Thyroid gland (tissue), 4 donors: ENCODE measurements at places on chromosomes 3 and 15.

DNA sequence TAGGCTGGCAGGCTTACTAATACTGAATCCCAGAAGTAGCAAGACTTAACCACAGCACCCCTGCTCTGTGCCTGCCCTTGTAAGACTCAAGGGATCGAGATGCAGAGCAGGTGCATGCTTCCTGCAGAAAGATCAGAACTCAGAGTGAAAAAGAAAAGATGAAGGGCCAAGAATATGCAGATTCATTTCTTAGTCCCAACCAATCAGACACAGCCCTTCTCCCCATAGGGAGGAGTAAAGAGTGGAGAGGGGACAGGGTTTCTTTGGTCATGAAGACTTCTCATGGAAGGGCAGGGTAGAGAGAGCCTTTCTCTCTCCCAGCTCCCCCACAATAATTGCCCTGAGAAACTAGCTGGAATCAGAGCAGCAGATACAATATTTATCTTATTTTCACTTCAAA, 105.6 kb upstream of the MB21D2 start:
- no peak for DNase-seq
- no peak overlapping the region for H3K4me3 ChIP-seq
- H3K36me3 ChIP-seq: no peaks in the 10 kb centered on the region

DNA sequence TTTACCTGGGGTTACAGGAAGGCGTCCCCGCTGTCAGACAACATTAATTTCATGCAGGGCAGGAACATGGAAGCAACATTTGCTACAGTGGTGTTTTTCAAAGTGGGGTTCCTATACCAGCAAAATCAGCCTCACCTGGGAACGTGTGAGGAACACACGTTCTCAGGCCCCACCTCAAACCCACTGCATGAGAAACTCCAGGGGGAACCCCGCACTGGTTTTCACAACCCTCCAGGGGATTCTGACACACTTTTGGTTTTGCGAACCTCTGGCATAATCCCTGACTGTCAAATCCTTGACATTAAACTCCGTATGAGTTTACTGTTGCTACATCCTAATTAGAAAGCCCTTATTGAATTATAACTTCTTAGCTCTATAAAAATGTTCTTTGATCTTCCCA, 127.7 kb downstream of the LRRK1 start:
- no peak overlapping the region for H3K27ac ChIP-seq
- H3K27me3 ChIP-seq: no peaks in the 10 kb centered on the region
- DNase-seq: no peak
- H3K4me3 ChIP-seq: no peak overlapping the region

DNA sequence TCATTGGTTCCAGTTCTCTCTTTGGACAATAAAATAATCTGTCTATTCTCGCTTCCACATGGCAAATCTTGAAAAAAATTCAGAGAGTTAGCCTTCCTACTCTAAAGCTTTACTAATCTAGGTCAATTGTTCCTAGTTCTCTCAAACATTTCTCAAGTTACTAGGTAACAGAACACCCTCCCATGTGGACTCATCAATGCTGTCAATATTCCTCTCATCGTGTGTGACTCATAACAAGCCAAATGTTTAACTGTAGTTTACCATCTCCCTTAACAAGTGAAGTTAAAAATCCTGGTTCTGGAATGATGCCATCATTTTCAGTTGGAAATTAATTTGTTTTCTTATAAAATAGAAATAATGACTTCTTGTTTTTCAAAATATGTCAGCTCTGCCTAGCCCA, 438.6 kb downstream of the ROBO1 start:
- no peaks in the 10 kb centered on the region for H3K27me3 ChIP-seq
- no peak for DNase-seq
- no peak overlapping the region for H3K27ac ChIP-seq
- no peaks in the 10 kb centered on the region for H3K36me3 ChIP-seq

GRCh38 chr15:101023501-101024072, 104.4 kb downstream of the LRRK1 start:
- H3K27ac ChIP-seq: no peak overlapping the region
- H3K4me3 ChIP-seq: no peak overlapping the region
- H3K36me3 ChIP-seq: no peaks in the 10 kb centered on the region
- no peaks in the 10 kb centered on the region for H3K27me3 ChIP-seq
- no peak for DNase-seq
- no peaks in the 10 kb centered on the region for H3K4me1 ChIP-seq
